ENCODE measurements at places on chromosomes 5 and 9.

DNA sequence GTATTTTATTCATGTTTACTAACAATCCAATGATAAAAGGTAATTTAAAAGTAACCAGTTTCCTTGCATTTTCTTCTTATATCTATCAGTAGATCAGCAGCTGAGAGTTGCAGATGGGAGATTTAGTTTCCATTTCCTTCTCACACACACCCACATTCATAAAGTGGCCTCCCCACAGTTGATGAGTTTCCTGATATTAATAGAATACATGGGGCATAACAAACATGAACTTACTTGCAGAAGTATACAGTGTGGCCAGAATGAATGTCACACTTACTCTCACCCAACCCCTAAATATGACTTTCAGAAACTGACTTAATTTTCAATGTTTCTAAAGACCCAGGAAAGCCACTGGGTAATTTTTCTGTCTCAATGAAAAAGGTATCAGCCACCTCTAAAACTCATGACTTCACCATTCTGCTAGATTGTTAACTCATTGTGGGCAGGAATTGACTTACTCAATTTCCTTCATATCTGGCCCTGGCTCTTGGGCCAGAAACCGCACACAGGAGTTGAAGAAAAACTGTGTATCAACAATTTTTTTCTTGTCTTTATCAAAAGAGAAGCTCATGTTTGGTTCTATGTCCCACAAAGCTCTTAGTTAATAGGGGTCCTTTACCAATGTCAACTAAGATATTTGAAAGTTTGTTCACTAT, 63.5 kb upstream of the OSMR start:
- DNase-seq, result no peak

DNA sequence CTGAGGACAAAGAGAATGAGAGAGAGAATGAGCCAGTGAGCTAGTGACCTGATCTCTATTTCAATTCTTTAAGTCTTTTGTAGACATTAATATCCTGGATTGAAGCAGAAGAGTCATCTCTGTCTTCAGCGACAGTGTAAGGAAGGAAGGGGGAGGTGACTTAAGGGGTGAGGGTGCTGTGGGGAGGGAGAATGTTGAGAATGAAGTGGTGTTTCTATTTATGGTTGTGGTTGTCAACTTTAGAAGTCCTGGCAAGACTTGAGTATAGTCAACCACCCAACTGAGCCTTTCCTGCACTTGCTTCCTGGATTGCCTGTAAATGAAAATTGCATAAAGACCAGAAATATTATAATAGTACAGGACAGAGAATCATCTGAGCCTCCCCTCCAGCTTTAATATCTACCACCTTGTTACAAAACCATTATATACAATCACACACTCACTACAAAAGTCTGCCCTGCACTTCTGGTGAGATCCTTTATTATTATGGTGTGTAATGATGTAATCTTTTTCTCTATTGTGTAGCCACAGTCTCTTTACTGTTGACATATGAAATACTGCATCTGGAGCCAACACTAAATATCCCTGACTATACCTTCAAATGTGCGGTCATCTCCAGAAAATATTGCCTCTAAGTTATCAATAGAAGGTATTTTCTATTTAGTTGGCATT, 91.7 kb downstream of the NTRK2 start:
- no peak for DNase-seq

GRCh38 chr5:2251751-2252150, 369.0 kb upstream of the IRX4 start:
- DNase-seq, result no peak

- DNase-seq, result no peak
Observed at GRCh38 chr9:115606838-115607237, 488.9 kb upstream of the TNC start.

DNA sequence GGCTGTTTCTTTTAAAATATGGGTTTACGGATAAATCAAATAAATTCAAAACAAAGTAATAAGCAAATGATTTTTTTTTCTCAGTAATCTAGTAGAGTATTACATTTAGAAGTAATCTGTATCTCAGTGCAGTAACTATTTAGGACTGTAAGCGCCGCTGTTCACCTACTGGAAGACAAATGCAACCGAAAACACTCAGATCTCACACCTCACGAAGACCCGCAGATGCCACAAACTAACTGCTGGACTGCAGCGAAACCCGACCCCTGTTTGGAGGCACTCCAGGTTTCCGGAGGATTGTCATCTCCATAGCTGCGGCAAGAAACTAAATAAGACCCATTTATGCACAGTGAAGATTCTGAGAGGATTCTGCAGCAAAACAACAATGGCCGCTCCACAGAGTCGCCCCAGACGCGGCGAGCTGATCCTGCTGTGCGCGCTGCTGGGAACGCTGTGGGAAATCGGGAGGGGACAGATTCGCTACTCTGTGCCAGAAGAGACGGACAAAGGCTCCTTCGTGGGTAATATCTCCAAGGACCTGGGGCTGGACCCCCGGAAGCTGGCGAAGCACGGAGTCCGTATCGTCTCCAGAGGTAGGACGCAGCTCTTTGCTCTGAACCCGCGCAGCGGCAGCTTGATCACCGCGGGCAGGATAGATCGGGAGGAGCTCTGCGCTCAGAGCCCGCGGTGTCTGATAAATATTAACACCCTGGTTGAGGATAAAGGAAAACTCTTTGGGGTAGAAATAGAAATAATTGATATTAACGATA, at the start of gene PCDHGA8:
PCDHGA8 (plus strand) TSS at position 205 of the 770 bp plus-strand sequence; CDS start at position 386, 181 bp downstream.
- no peak for DNase-seq

- no peak for DNase-seq
Observed at GRCh38 chr9:4842734-4843133, 50.0 kb downstream of the RCL1 start.

GRCh38 chr5:143019157-143019556, 249.0 kb downstream of the ARHGAP26 start:
- DNase-seq, result no peak

DNA sequence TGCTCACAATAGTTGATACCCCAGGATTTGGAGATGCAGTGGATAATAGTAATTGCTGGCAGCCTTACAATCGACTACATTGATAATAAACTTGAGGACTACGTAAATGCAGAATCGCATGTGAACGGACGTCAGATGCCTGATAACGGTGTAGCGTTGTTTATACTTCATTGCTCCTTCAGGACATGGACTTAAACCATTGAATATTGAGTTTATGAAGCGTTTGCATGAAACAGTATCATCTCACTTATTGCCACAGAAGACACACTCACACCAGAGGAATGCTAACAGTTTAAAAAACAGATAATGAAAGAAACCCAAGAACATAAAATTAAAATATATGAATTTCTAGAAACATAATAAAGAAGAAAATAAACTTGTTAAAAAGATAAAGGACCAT, 101.6 kb downstream of the GABBR2 start:
- no peak for DNase-seq

- DNase-seq, result no peak
Observed at GRCh38 chr9:30928045-30928444, 1456.4 kb upstream of the ACO1 start.

GRCh38 chr9:68416936-68417564, 60.6 kb downstream of the PGM5 start:
- no peak for DNase-seq

GRCh38 chr5:34038390-34038789, 4.6 kb downstream of the C1QTNF3 start:
- no peak for DNase-seq

GRCh38 chr5:116401576-116401975, 173.0 kb downstream of the SEMA6A start:
- no peak for DNase-seq

DNA sequence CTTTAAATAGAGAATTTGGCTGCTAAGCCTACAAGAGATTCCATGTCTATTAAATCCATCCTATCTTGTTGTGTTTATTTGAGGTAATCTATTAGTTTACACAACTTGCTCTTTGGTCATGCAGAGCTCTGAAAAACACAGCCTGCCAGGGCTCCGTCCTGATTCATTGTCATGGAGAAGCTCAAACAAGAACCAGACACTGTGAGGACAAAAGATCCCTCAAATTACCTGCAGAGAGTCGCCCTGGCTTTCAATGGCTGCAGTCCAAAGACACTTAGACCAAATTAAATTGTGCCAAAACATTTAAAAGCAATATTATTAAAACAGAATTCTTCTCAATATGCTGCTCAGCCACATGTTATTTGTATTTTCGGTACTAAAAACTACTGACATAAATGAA, 60.1 kb downstream of the CDH18 start:
- no peak for DNase-seq

DNA sequence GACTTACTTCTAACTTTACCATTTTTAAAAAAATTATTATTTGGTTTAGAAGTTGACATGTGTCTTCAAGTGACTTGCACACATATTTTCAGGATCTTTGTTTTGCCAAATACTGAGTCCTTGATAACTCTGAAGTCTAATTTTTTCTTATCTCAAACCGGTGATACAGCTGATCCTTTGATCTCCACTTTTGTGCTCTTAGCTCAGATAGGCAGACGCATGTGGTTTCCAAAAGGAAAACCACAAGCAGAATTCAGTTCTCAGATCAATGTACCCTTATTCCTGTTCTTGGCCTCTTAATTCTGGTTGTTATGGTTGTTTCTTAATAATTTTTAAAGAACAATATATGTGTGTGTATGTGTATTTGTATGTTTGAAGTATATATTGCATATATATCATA, 238.3 kb upstream of the EDIL3 start:
- no peak for DNase-seq

GRCh38 chr9:88782931-88783710, 208.1 kb upstream of the S1PR3 start:
- no peak for DNase-seq

DNA sequence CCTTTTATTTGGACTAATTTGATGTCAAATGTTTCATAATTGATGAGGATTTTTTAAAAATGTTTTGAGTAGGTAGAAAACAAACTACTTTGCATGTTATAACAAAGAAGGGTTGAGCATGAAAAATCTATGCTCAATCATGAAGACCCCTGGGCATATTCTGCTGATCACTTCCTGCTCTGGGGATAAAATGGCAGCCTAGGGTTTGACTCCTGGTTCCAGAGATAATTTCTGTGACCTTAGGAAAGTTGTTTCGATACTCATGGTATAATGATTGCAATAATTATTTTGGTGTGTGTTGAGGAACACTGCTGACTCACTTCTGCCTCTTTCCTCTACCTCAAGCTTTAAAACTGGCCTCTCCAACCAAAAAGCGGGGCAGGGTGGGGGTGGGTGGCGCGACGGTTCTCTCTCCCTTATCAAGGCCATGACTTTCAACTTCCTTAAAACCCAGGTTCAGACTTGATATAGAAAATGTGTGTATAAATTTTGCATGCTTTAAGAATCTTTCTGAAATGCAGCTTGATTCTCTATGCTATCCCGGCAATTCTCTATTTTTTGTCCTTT, 6.0 kb upstream of the PIP5K1B start:
- DNase-seq, result no peak

- no peak for DNase-seq
Observed at GRCh38 chr5:111863801-111864200, 106.8 kb upstream of the NREP start.

- no peak for DNase-seq
Observed at GRCh38 chr9:136729144-136729543, 13.6 kb downstream of the LCN10 start.

GRCh38 chr9:132059361-132059760, 20.3 kb downstream of the MED27 start:
- DNase-seq, result no peak

GRCh38 chr5:102388235-102388634, 92.2 kb upstream of the SLCO4C1 start:
- DNase-seq, result no peak

- no peak for DNase-seq
Observed at GRCh38 chr5:82158755-82159413, 119.3 kb downstream of the RPS23 start.

DNA sequence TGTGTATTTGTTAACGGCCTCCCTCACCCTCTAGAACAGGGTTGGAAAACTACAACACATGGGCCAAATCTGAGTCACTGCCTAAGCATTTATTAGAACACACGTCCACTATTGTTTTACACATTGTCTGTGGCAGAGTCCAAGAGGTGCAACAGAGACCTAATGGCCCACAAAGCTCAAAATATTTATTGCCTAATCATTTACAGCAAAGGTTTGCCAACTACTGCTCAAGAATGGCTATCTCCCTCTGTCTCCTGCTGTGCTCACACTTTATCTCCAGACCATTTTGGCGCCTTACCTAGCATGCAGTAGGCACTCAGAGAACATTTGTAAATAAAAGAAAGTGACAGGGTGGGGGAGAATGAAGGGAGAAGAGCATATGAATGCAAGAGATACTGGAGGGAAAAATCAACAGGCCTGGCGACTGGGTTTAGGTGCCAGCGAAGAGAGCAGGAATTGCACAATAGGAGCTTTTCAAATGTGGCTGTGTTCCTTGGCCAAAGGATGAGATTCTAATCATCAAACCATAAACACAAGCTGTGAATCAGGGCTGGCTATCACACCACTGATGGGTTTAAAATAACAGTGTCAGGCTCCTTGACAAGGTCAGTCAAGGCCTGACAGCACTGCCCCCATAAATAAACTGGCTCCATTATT, 80.3 kb downstream of the EPB41L4A start:
- no peak for DNase-seq

DNA sequence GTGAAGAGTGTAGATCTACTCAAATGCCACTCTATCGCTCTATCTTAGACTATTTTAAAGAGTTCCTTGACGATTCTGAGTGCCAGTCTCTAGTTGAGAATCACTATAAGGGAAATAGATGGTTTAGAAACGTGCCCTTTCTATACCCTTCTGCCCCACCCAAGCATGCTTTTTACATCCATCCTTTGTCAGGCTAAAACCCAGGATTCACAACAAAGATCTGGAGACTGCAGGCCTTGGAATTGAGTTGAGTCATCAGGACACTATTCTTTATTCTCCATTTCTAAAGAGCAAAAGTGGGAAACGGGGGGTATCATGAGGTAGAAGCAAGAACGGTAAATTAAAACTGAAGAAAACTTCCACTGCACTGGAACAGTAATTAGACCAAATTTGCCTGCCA, 48.7 kb downstream of the ELAVL2 start:
- no peak for DNase-seq

- DNase-seq, result no peak
Observed at GRCh38 chr5:59351076-59351794, 542.3 kb downstream of the PDE4D start.

DNA sequence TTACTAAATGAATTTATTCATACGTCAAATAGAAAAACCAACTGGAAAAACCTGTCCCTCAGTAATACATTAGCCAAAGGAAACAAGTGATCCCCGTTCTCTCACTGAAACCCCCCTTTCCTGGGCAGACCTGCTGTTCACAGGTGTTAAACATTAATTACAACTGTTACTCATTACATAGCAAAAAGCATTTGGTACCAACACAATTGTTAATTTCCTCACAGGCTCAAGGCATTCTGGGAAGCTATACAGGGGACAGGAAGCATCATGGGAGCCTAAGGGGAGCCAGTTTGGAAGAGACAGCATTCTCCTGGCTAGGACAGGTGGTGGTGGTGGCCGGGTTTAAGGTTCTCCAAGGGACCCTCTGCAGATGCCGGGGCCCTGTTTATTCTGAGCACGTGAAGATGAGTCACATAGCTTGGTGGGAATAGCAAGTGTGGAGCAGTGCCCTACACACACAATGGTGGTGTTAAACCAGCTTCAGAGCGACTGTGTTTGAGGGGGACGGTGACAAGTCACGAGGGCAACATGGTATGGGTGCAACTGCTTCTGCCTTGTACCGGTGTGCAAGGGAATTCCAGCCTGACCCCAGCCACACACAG, 62.6 kb upstream of the SLC25A51 start:
- DNase-seq, result no peak

- no peak for DNase-seq
Observed at GRCh38 chr5:148179234-148179824, 11.0 kb downstream of the SPINK14 start.

Measured in sciatic nerve (tissue), 2 donors.